ENCODE measurements at places on chromosomes 12 and 14.

DNA sequence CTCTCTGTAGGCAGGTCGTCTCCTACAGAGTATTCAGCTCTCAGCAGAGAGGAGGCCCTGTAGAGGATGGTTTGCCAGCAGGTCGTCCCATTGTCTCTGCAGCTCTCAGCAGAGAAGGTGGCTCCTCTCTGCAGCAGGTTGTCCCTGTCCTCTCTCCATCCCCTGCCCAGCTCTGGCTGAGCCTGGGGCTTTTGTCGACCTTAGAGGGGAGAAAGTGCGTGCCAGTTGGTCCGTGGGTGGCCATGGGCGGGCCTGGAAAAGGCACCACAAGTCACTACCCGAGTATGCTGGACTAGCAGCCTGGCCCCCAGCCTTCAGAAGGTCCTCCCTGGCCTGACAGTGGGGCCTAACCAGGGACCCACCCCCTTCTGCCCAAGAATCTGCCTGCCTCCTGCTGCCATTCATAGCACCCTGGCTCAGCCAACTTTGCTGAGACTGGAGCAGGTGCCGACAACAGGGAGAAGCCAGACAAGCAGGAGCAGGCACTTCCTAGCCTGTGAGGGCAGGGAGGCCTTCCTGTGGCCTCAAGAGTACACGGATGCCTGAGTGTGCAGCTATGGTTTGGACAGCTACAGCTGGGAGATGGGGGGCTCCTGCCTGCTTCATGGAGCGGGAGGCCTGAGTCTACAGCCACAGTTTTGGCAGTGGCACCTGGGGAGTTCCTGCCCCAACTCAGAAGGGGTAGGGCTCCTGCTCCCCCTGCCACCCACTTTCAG lies 59.7 kb upstream of the KCNH3 start:
- DNase-seq = no peak

DNA sequence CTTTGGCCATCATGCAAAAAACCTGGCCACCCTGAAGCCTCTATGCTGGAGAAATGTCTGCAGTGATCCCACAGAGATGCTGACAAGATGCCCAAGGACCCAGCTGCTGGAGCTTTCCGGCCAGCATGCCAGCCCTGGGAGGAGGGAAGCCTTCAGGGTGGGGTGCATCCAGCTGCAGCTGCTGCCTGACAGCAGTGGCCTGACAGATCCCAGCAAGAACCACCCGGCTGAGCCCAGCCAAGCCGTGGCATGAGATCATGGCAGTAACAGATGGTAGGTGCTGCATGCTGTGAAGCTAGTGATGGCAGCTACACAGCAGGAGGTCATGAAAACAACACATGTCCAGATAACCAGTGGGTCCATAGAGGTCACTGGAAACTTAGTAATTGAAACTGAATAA lies 13.8 kb downstream of the CLBA1 start:
- DNase-seq = no peak

DNA sequence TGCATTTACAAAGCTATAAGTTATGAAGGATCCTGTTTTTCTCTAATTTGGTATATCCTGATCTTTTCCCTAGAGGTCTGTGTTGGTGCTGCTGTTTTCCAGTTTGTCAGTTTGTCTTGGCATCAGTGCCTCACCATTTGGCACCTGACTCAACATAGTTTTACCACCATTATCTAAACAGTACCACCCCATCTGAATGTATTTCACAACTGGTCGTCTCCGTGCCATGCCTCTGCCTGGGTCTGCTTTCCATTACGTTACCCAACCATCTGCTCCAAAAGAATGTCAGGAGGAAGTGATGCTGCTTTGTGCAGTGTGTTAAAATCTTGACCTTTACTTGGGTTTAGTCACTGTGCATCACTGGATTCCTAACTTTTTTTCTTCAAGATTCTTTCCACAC lies 129.3 kb upstream of the RASSF8 start:
- no peak for DNase-seq

- no peak for DNase-seq
These were observed 6.6 kb downstream of the CACNB3 start for GRCh38 chr12:48824905-48825304.

- DNase-seq = no peak
These were observed 1153.4 kb downstream of the TMEM121 start for GRCh38 chr14:106679776-106680175.

- no peak for DNase-seq
These were observed 9.8 kb upstream of the CDH24 start for GRCh38 chr14:23066855-23067744.

DNA sequence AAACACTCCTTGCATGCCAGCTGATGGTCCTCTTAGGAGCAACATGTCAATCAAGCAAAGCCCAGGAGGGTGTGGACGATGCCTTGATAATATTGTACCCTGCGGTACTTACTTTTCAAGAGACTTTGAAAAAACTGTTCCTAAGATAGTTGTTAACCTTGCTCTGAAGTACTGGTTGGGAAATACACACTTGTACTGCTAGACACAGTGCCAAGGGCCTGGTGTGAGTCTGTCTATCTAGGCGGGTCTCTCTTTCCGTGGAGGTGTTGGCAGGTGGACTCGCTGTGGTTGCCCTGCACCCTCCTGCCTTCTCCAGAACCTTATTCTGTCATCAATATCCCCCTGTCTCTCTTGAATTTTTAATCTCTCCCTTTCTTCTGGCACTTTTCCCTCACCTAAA lies 189.4 kb downstream of the NRXN3 start:
- no peak for DNase-seq

GRCh38 chr12:58711974-58712373 lies 208.3 kb downstream of the LRIG3 start:
- DNase-seq = no peak

GRCh38 chr12:67740711-67741110 lies 92.2 kb downstream of the DYRK2 start:
- DNase-seq = no peak

DNA sequence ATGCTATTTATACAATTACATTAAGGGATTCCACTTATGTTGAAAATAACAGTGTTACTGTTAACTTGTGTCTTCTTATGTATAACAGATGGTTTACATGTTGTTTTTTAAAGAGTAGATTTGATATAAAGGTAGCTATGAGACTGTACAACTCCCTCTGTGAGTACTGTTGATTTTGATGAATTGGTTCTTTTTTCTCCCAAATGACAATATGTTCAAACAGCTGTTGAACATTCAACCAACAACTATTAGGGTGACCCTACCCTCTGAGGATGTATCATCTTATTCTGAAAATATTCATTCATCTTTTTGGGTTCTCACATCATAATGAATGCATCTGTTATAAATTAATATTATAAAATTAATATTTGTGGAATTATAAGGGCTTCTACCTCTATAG lies 456.9 kb upstream of the MGAT4C start:
- DNase-seq = no peak

GRCh38 chr12:74441872-74442271 lies 95.8 kb upstream of the ATXN7L3B start:
- no peak for DNase-seq

DNA sequence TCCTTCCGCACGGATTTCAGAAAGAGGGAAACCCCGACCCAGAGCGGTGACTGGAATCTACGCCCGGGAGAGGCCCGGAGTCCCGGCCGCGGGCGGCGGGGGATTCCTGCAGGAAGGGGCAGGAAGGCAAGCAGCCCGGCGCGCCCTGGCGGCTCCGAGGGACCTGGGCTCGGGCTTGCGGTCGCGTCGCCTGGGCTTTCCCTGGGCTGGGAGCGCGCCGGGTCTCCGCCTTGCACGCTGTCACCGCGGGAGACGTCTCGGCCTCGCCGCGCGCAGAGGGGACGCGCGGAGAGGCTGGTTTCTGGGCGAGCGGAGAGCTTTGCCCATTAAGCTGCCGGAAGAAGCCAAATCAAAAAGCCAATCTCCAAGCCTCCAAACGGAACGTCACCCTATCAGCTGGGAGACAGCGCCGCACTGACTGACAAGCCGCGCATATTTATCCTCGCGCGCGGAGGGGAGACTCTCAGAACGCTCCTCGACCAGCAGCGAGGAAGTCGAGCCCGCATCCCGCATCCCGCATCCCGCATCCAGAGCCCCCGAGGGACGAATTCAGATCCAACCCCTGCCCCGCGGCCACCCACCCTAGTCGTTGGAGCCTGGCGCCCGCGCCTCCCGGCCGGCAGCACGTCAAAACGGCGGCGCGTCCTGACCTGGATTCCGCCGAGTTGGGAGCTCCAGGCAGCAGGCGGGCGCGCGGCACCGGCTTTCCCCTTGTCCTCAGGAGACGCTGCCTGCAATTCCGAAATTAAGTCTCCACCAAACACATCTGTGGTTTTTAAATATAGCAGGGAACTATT lies at the start of gene SLC8A3:
Gene SLC8A3 (minus strand): TSS at position 293 of the 797 bp plus-strand sequence. CDS start 20,529 bp downstream, outside the sequence.
- no peak for DNase-seq

DNA sequence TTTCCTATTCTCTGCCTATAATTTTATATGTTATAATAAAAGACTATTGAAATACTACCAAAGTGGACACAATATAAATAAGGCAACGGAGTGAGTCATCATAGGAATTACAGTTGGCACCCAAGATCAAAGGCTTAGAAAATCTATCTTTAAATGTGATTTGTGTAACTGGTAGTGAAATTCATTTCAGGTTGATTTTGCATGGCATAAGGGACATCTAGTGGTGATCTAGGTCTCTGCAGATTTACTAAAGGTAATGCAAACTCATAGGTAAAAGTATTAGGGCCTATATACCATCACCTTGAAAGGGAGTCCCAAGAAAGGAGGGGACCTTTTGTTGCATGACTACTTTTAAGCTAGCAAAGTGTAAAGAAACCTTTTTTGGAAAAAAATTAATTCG lies 527.2 kb downstream of the NRXN3 start:
- DNase-seq = peak; percentile 2

DNA sequence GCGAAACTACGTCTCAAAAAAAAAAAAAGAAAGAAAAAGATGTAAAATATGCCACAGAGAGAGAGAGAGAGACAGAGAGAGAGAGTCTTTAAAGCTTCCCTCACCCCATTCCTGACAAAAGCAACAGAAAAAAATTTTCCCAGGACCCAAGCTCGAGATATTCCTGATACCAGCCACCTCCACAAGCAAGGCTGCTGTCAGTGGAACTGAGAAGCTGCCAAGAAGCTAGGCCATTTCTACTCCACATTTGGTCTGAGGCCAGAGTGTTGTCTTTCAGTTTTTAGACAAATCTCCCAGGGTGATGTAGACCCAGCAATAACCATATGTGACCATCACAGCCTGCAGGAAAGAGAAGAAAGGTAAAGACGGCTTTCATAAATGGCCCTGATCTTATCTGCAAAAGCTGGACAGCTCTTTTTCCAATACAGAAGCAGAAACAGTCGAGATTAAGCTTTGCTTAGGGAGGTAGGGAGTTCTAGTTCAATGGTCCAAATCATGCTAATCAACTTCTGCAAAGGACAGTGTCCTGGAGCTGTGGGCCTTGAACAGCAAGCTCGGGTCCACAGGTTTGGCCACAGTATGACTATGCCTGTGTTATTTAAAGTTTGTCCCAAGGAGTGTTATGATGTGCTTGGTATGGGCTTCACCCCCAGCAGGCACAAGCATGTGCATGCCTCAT lies 130.3 kb upstream of the NUDT4 start:
- DNase-seq = no peak

DNA sequence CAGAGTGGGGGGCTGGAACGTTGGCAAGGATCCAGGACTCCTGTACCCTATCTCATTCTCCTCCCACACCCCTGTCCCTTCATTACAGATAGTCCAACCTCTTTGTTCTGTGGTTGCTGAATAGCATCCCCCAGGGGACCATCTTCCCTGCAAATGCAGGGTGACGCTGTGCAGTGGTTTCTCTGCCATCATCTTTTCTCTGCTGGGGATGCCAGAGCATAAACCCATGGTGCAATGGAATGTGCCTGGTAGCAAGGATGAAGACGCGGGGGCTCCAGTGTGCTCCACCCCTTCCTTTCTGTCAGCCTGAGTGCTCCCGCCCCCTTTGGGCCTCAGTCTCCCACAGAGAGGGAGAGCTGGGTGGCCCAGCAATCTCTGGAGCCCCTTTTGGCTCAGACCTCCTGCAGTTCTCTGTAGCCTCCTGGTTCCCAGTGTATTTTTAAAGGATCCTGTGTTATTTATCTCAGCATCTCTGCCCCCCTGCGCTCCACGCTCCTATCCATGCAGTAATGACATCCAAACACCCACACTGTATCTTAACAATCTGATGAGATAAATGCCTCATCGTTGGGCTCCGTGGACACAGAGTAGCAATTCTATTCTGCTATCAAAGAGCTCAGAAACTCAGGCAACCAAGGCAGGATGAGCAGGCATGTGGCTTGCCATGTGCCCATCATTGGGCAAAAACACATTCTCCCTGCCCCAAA lies 212.8 kb downstream of the CACNA1C start:
- no peak for DNase-seq

DNA sequence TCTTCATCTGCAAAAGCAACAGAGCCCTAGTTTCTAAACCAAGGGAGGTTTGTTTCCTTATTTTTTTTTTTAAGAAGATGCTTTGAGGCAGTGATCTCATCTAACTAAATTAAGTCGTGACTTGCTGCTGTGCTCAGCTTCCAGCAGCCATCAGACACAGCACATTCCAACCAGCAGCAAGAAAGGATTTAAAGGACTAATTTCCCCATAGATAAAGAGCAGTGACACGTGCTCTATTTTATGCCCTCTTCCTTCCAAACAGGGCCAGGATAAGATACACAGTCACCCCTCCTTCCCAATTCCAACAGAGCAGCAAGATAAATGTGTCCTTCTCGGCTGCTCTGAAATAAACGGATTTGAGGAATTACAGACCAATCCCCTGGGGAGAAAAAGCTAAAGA lies 81.7 kb downstream of the PRKAB1 start:
- DNase-seq = no peak

DNA sequence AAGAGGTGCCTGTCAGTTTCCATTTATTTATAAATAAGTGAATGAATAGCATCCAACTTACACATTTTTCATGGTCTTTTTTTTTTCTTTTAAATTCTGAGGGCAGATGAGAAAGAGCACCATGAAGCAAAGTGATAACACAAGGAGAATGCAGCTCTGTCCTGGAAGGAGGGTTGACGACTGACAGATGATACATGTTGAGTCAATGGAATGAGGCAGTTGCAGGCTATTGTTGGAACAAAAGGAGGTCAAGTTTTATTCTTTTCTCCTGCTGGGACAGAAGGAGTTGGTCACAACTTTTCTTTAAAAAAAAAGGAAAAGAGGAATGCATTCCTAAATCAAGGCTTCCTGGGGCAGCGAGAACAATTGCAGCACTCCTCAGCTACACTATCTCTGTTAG lies 119.9 kb upstream of the PLEKHG7 start:
- no peak for DNase-seq

DNA sequence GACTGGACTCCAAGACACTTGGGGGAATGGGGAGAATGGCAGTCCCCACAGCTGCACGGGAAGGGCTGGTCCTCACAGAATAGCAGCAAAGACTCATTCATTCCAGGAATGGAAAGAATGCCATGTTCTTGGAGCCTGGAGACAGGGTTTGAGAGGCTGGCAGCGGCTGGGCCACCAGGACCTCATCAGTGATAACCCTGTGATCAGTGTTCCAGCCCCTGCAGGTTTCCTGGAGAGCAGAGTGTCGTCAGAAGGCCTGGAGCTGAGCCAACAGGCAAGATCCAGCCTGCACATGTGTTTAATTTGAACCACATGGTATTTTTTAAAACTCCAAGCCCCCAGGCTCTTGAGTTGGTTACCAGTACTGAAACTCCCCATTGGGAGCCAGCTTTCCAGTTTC lies 11.3 kb downstream of the BDKRB1 start:
- no peak for DNase-seq

- DNase-seq = no peak
These were observed 50.4 kb downstream of the DYRK2 start for GRCh38 chr12:67698672-67699581.

- peak; percentile 67 for DNase-seq
These were observed at the start of gene TMCC3 for GRCh38 chr12:94650143-94651056. TMCC3 (minus strand) TSS chr12:94650557; CDS start chr12:94650430, 127 bp downstream.

- DNase-seq = no peak
These were observed 73.0 kb downstream of the FUT8 start for GRCh38 chr14:65485516-65485915.

Data from HuH-7 (cell line).